Astrocyte (in vitro differentiated cells and primary cell): ENCODE measurements at places on chromosomes 7 and 10.

GRCh38 chr7:99042957-99043356, 101.0 kb downstream of the SMURF1 start:
- H3K27ac ChIP-seq = peak overlapping the region; percentile 53
- H3K27me3 ChIP-seq = no peaks in the 10 kb centered on the region
- no peak overlapping the region for H3K4me3 ChIP-seq
- H3K36me3 ChIP-seq = peaks cover 51% of the 10 kb centered on the region

GRCh38 chr10:28471652-28472050, 61.3 kb upstream of the WAC start:
- H3K27me3 ChIP-seq = no peaks in the 10 kb centered on the region
- no peaks in the 10 kb centered on the region for H3K4me1 ChIP-seq
- no peaks in the 10 kb centered on the region for H3K36me3 ChIP-seq
- H3K27ac ChIP-seq = no peak overlapping the region
- H3K4me3 ChIP-seq = no peak overlapping the region

DNA sequence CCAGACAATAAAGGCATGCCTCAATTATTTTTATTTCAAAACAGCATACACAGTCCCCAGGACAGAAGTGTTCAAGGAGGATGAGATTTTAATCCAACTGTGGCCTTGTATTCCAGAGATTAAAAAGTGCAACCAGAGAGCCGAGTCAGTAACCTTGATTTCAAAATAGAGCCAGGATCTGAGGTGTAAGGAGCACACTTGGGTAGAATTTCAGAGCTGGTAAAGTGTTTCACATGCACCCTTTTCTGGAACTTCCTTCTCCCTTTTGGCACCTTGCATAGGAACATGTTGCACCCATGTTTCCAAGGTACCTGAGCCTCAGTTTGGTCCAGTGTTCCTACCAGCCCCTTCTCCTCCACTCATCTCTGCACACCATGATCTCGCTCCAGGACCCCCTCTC, 225.1 kb downstream of the TRIL start:
- H3K4me3 ChIP-seq = no peak overlapping the region
- peaks cover 18% of the 10 kb centered on the region for H3K4me1 ChIP-seq
- H3K27me3 ChIP-seq = no peaks in the 10 kb centered on the region
- H3K36me3 ChIP-seq = no peaks in the 10 kb centered on the region

- H3K4me3 ChIP-seq = no peak overlapping the region
- no peak for DNase-seq
- peaks cover 26% of the 10 kb centered on the region for H3K4me1 ChIP-seq
Observed at GRCh38 chr7:50662041-50662694, 97.0 kb upstream of the DDC start.
